Right renal pelvis (tissue), 4 donors: ENCODE measurements at places on chromosomes 6 and 20.

DNA sequence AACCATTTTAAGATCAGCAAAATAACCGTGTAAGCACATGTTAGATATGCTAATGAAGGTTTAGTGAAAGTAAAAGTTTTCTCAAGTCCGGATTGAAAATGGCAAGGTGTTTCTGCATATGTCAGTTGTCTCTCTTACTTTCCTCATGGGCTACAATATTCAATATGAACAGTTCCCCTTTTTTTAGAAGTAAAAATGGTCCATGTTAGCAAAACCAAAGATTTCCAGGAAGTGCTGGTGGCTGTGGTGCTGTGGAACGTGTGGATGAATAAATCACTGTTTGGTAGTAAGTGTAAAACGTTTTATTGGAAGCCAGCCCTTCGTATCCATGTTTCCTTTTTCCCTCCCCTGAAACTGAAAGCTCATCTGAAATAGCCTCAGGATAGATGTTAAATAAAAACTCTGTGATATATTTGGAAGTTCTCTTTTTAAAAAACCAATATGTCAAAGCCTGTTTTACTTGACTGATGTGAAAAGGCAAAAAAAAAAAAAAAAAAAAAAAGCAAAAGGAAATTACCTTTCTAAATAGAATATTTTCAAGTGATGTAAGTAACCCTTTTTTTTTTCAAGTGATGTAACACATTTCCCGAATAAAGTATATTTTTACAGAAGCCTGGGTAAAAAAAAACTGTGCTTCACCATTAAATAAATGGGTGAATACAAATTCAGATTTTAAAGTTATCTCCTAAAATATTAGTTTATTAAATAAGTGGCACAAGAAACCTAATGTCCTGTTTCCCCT, 41.9 kb downstream of the PLEKHG1 start:
- DNase-seq, result no peak

GRCh38 chr20:20677186-20677585, 35.3 kb downstream of the RALGAPA2 start:
- DNase-seq, result no peak

GRCh38 chr20:10523443-10523842, 88.3 kb downstream of the SLX4IP start:
- DNase-seq, result no peak

GRCh38 chr20:40902661-40903060, 126.0 kb upstream of the TOP1 start:
- DNase-seq, result no peak

GRCh38 chr6:119312875-119313338, 36.7 kb downstream of the MAN1A1 start:
- no peak for DNase-seq

GRCh38 chr6:88614316-88614877, 349.0 kb downstream of the RNGTT start:
- no peak for DNase-seq

DNA sequence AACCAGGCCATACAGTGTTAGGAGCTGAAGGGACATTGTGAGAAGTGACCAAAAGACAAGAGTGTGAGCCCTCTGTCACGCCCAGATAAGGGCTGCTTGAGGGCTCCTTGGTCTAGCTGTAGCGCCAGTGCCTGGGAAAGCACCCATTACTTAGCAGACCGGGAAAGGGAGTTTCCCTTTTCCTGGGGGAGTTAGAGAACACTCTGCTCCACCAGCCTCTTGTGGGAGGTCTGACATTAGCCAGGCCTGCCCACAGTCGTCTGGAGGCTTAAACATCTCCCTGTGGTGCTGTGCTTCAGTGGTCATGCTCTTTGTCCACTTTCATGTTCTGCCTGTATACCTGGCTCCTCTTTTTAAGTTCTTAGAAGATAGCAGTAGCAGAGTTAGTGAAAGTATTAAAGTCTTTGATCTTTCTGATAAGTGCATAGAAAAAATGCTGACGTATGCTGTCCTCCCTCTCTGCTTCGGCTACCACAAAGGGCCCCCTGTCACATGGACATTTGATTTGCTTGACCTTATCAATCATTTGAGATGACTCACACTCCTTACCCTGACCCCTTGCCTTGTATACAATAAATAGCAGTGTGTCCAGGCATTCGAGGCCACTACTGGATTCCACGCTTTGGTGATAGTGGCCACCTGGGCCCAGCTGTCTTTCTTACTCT, 201.5 kb upstream of the ECI2 start:
- DNase-seq, result no peak

- DNase-seq, result no peak
Observed at GRCh38 chr6:90178384-90178855, 118.2 kb downstream of the BACH2 start.

DNA sequence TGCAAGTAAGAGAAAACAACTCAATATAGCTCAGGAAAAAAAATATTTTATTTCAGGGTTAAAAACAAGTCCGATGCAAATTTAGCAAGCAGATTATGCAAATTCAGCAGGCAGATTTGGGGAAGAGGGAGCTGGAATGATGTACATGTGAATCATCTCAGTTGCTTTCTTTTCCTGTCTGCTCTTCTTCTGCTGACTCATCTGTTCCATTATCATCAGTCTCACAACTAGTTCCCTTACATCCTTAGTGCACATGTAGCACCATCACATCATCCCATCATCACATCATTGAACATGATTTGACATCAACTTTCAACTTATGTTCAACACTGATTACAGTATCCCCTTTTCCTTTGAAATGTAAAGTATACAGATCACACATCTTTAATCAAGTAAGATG, 11.5 kb upstream of the DEFB113 start:
- DNase-seq, result no peak

DNA sequence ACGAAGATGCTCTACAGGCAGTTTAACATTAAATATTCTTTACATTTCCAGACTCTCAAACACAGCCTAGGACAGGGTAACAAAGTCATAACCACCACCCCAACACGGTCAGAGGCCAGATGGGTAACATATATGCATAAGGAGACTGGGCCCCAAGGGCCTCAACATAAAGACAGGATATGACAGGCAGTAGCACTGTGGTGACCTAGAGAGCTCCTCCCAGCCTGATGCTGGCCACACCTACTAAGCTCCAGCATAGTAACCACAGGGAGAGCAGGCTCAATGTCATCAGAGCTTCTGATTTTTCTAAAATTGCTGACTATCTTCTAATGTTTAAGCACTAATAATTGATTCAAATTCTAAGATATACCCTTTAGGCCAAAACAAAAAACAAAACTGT, 21.7 kb downstream of the SMLR1 start:
- no peak for DNase-seq

- no peak for DNase-seq
Observed at GRCh38 chr20:46764068-46764467, 54.6 kb downstream of the SLC2A10 start.

DNA sequence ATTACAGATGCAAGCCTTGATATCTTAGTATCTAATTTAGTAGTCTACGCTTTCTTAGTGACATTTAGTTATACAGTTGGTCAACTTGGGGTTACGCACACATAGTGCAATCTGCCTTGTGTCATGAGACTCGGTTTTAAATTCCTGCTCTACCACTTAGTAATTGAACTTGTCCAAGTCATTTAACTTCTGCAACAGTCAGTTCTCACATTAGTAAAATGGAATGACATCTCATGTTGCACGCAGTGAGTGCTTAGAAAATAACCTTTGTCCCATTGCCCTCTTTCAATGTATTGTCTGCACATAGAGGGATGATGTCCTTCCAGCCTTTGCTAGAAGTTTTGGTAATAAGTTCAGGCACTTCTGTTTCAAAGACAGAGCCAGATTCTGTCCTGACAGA, 48.6 kb downstream of the TMEM170B start:
- DNase-seq, result no peak

GRCh38 chr6:108960601-108961000, 112.4 kb downstream of the ARMC2 start:
- DNase-seq, result no peak

DNA sequence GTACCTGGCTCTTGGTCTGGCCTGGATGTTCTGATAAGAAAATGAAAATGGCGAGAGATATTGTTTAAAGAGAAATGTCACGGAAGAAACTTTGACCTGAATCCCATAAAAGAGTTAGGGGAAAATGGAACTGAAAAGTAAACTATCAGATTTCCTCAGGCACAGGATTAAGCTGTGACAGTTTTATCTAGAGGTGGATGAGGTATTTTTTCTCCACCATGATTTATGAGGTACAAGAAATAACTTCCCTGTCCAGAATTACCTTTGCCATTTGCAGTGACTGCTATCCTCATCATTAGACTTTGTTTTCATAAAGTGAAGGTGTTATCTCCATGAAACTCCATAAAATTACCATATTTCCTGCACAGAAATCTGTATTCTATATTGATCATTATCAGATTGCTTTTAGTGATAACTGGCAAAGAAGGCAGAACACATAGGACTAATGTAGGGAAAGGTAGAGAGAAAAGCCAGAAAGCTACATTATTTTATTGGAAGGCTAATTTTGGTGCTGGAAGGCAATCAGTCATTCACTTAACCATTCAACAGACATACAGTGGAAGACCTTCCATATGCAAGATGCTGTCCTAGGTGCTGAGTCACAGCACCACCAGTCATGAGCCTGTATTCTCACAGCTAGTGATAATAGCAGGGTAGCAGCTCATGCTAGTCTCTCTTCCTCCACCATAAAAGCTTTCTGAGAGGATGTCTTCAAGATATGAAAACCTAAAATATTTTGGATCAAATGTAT, 427.3 kb upstream of the CITED2 start:
- no peak for DNase-seq

DNA sequence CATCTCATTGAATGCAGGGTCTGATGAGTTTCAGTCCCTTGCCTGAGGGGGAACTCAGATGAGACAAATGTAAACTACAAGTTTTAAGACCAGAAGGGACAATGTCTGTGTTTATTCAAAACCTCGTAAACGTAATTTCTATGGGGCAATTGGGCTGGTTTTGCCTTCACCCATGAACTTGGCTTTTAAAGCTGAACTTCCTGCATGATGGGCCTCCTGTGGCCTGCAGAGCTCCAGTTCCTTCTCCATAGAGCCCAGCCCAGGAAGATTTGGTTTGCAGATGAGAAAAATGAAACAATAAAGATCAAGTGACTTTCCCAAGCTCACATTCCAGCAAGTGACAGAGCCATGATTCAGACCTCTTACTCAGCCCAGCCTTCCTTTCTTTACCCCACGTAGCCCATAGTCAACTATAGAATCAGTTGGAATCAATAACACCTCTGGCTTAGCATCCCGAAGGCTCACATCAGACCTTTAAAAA, 612.3 kb downstream of the UTRN start:
- DNase-seq, result no peak

DNA sequence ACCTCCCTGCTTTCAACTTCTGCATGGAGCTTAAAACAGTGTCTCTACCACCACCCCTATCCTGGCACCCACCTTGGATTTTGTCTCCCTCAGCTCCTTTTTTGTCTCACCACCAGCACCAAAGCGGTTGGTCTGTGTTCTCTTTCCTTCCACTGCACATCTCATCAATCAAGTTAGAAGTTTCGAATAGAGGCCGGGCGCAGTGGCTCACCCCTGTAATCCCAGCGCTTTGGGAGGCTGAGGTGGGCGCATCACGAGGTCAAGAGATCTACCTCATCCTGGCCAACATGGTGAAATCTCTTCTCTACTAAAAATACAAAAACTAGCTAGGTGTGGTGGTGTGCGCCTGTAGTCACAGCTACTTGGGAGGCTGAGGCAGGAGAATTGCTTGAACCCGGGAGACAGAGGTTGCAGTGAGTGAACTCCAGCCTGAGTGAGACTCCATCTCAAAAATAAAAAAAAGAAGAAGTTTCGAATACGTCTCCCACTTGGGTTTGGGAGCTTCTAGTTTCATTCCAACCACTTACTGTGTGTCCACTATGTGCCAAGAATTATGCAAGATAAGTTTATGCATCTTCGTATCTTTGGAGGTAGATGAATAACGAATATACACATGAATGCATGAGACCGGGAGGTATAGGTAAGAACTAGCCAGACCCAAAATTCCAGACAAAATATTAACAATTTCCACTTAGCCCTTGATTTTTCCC, 5.9 kb downstream of the PCED1A start:
- no peak for DNase-seq

DNA sequence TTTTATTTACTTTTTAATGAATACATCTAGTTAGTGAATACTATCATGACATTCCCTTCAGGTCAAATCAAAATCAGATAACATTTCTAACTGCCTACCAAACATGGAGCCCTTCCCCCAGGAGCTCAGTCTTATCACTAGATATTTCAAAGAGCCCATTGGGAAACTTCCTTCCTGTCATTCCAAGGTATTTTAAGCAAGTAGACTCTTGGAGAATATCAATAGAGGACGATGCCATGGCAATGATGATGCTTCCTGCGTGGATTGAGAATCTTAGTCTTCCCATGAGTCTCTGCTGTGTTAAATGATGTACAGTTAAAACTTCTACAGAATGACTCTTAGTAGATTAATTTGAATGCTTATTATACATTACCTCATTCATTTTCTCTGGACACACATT, 384.9 kb downstream of the CENPW start:
- DNase-seq, result no peak

- DNase-seq, result no peak
Observed at GRCh38 chr6:33904050-33904746, 100.4 kb upstream of the MLN start.

- no peak for DNase-seq
Observed at GRCh38 chr20:46682063-46682821, 7.0 kb downstream of the TP53RK start.
